Hepatocyte (in vitro differentiated cells): ENCODE measurements at places on chromosomes 6 and 20. TPM values are rescaled to one million over a fixed set of nuclear protein-coding genes. Genes with fewer than 3 reads are reported as not detected.

The SASH1 gene
- 7.5 and 10.7 TPM in 2 replicates for polyA plus RNA-seq

The UNC93A gene
- polyA plus RNA-seq = 32.6 and 38.8 TPM in 2 replicates

The PTK6 gene
- polyA plus RNA-seq = 0.06 and 0.27 TPM in 2 replicates

DNA sequence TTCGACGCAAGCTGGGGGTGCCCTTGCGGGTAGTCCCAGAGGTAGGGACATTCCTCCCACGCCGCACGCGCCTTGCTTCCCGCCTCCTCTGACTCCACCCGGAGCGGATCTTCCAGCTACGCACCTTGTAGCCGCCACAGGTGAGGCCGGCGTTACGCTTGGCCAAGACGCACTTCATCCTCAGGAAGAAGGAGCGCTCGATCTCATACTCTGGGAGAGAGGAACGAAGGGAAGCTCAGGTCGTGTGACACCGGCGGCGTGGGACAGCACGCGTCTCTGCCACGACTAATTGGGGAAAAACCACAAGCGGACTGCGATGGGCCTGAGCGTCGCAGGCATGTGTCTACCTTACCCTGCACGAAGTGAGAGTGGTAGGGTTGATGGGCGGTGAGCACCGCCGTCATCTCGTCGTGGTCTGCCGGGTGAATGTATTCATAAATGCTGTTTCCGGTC is 15.5 kb downstream of the SIM1 start:
- peaks cover 98% of the 10 kb centered on the region for H3K27me3 ChIP-seq
- no peaks in the 10 kb centered on the region for H3K36me3 ChIP-seq
- H3K4me3 ChIP-seq = no peak overlapping the region
- H3K27ac ChIP-seq = no peak overlapping the region

DNA sequence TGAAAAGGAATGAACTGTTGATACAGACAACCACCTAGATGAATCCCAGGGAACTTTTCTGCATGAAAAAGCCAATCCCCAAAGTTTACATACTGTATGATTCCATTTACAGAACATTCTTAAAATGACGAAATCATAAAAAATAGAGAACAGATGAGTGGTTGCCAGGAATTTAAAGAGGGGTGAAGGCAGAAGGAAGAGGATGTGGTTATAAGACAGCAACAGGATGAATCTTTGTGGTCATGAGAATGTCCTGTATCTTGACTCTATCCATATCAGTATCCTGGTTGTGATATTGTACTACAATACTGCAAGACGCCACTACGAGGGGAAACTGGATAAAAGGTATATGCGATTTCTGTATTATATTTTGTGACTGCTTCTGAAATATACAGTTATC is 70.1 kb upstream of the EMILIN3 start:
- no peak overlapping the region for H3K27ac ChIP-seq
- no peak for DNase-seq
- no peaks in the 10 kb centered on the region for H3K4me1 ChIP-seq
- peaks cover 4% of the 10 kb centered on the region for H3K36me3 ChIP-seq
- H3K4me3 ChIP-seq = no peak overlapping the region

The XKR7 gene
- not detected in 2 replicates for polyA plus RNA-seq

DNA sequence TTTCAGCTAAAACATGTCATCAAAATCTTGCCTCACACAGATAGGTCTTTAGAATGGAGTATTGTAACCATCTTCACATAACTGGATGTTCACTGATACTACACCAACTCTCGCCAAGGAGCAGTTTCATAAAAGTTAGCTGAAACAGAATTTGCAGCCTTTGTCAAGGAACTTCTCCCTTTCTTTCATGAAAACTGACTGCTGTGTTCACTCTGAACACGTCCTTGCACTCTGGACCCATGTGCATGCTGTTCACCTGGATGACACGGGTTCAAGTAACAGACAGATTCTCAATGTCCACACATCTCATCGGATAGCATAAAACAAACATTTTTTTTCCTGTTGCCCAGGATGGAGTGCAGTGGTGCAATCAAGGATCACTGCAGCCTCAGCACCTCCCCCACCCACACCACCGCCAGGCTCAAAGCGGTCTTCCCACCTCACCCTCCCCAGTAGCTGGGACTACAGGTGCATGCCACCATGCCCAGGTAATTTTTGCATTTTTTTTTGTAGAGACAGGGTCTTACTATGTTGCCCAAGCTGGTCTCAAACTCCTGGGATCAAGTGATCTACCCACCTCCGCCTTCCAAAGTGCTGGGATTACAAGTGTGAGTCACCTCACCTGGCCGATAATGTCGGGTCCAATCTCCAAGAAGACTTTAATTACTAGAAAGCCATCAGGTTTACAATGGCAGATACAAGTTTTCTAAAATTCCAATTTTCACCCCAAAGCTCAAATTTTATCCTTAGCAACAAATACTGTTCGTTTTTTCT is 9.4 kb downstream of the DIDO1 start:
- DNase-seq = no peak
- no peaks in the 10 kb centered on the region for H3K27me3 ChIP-seq
- no peaks in the 10 kb centered on the region for H3K36me3 ChIP-seq
- H3K27ac ChIP-seq = no peak overlapping the region
- H3K4me1 ChIP-seq = peaks cover 42% of the 10 kb centered on the region

- H3K4me1 ChIP-seq = no peaks in the 10 kb centered on the region
- H3K27ac ChIP-seq = no peak overlapping the region
- no peaks in the 10 kb centered on the region for H3K27me3 ChIP-seq
- no peak for DNase-seq
- H3K4me3 ChIP-seq = no peak overlapping the region
Measured at GRCh38 chr20:40481337-40481736, 207.7 kb downstream of the MAFB start.

GRCh38 chr20:16608277-16608650 is 35.0 kb upstream of the KIF16B start:
- no peaks in the 10 kb centered on the region for H3K36me3 ChIP-seq
- no peak for DNase-seq
- H3K27me3 ChIP-seq = no peaks in the 10 kb centered on the region
- no peak overlapping the region for H3K4me3 ChIP-seq
- peak overlapping the region; percentile 82 for H3K27ac ChIP-seq

The PNPLA1 gene
- polyA plus RNA-seq = 0.48 and 0.64 TPM in 2 replicates

- no peak for DNase-seq
- no peak overlapping the region for H3K4me3 ChIP-seq
- H3K27me3 ChIP-seq = no peaks in the 10 kb centered on the region
- peaks cover 12% of the 10 kb centered on the region for H3K4me1 ChIP-seq
- H3K36me3 ChIP-seq = no peaks in the 10 kb centered on the region
Measured at GRCh38 chr20:53930651-53931504, 139.5 kb downstream of the BCAS1 start.

The RGS17 gene
- polyA plus RNA-seq = 0.27 and 0.52 TPM in 2 replicates

The ATP6V1G2 gene
- 0.73 TPM in 1 of 2 replicates, not detected in the other for polyA plus RNA-seq

DNA sequence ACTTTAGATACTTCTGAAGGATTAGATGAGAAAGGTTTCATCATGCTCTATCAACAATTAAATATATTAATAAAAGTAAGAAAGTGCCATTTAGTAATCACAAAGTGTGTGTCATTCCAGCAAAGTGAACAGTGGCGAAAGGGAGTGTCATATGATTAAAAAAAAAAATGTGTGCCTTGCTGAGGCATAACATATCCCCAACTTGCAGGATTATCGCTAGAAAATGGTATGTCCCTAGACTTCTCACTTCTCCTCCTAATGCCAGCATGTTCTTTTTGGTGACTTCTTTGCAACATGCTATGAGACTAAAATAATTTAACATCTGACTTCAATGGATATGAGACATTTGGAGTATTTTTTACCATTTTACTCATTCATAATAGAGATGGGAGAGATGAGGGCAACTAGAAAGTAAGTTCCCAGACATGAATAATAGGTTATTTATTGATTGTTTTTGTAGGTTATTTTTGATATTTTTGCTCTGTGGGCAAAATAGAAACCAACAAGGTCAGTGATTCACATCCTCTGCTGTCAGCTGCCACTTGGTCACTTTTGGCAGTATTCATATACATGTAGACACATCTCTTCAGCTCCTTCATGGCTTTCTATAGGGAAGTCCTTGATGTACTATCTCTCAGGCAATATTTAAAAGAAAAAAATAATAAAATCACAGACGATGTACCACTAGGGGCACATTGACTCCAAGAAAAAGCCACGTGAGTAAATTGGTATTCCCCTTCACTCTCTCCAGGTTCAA is 370.1 kb downstream of the BMP2 start:
- H3K4me1 ChIP-seq = no peaks in the 10 kb centered on the region
- no peak overlapping the region for H3K27ac ChIP-seq
- no peak for DNase-seq
- no peaks in the 10 kb centered on the region for H3K27me3 ChIP-seq

The FUT9 gene
- 0.19 and 0.24 TPM in 2 replicates for polyA plus RNA-seq

The TNFRSF21 gene
- polyA plus RNA-seq = 94.5 and 104 TPM in 2 replicates

The PRR18 gene
- polyA plus RNA-seq = 0.77 and 1.5 TPM in 2 replicates

The TFEB gene
- 23.7 and 32.7 TPM in 2 replicates for polyA plus RNA-seq

The WFDC10B gene
- polyA plus RNA-seq = 0.62 and 1.9 TPM in 2 replicates

DNA sequence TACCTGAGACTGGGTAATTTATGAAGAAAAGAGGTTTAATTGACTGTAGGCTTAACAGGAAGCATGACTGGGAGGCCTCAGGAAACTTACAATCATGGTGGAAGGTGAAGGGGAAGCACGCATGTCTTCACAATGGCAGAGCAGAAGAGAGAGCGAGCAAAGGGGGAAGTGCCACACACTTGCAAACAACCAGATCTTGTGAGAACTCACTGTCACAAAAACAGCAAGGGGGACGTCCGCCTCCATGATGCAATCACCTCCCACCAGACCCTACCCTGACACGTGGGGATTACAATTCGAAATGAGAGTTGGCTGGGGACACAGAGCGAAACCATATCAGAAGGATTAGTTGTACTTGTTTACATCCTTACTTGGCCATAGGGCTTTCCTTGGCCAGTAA is 49.7 kb downstream of the FIG4 start:
- H3K4me1 ChIP-seq = no peaks in the 10 kb centered on the region
- no peak for DNase-seq
- no peaks in the 10 kb centered on the region for H3K36me3 ChIP-seq
- no peaks in the 10 kb centered on the region for H3K27me3 ChIP-seq
- H3K27ac ChIP-seq = no peak overlapping the region

GRCh38 chr6:67880939-67881705 is 754.0 kb upstream of the ADGRB3 start:
- H3K27ac ChIP-seq = no peak overlapping the region
- no peak overlapping the region for H3K4me3 ChIP-seq
- H3K36me3 ChIP-seq = no peaks in the 10 kb centered on the region
- no peaks in the 10 kb centered on the region for H3K27me3 ChIP-seq
- no peak for DNase-seq
